ENCODE measurements at places on chromosomes 5 and 9.

DNA sequence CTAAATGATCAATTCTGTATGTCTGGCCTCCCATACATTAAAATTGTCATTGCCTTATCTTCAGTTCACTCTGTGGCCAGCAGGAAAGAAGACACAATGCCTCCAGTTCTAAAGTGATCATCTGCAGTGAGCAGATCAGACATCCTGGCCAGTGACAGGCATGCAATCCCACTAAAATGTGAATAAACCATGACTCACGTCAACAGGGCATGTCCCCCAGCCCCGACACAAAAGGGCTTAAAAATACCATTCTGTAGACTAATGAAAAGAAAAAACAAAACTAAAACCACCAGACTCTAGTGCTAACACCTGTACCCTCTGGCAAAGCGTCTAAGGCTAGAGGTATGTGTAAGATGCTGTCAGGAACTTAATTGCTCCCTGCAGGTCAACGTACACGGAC lies 38.5 kb downstream of the DDX31 start:
- no peak for DNase-seq

DNA sequence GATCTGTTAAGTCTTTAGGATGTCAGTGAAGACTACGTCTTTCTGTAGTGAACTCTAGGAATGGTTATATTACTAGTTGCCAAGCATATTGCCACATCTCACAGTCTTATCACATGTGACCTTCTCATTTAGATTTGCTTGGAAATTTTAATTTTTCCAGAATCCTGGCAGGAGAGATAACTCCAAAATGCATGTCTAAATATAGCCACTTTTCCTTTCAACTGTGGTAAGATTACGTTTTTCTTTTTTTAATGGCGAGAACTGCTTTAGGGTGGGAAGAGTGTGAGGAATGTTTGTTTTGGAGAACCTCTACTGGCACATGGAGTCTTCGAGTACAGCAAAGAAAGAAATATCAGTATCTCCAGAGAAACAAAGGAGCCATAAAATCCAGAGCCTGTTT lies 91.7 kb upstream of the ADAMTSL1 start:
- no peak for DNase-seq

- no peak for DNase-seq
Measured at GRCh38 chr5:73899055-73899454, 273.1 kb downstream of the ARHGEF28 start.

- DNase-seq: no peak
Measured at GRCh38 chr9:80223897-80224296, 652.1 kb downstream of the TLE4 start.

DNA sequence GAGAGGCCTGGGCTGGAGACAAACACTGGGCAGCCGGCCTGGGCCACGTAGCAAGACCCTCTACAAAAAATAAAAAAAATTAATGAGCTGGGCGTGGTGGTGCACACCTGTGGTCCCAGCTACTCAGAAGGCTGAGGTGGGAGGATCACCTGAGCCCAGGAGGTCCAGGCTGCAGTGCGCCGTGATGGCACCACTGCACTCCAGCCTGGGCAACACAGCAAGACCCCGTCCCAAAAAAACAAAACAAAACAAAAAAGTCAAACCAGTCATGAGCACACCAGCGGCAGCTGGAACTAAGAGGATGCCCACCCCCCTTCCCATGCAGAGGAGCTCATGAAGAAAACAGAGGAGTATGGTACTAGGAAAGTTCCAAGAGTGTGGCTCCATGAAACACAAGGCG lies 2.2 kb upstream of the UBAC1 start:
- DNase-seq: no peak

DNA sequence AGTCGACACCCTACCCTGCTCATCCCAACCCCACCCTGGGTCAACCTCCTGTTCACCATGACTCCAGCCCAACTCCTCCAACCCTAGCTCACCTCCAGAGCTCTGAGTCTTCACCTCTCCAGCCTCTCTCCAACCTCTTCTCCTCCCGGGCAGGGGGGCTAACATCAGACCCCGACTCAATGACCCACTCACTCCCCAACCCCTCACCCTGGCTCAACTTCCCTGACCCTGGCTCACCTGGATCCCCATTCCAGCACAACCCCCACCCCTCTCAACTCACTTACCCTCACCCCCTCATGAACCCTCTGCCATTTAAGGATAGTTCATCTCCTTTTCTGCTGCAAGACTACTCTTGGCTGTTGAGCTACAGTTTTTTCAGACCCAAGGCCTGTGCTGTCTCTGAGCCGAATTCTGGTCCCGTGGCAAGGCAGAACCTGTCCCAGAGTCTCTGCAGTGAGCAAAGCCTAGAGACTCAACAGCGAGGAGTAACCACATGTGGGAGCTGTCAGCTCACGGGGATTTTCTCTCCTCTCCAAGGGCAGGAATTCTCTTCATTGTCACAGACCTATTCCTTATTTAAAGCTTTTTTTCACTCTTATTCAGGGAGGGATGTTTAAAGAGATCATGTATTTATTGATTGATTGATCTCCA lies 29.8 kb downstream of the ANKRD33B start:
- no peak for DNase-seq

- DNase-seq: no peak
Measured at GRCh38 chr5:115898656-115899055, 56.9 kb downstream of the AP3S1 start.

DNA sequence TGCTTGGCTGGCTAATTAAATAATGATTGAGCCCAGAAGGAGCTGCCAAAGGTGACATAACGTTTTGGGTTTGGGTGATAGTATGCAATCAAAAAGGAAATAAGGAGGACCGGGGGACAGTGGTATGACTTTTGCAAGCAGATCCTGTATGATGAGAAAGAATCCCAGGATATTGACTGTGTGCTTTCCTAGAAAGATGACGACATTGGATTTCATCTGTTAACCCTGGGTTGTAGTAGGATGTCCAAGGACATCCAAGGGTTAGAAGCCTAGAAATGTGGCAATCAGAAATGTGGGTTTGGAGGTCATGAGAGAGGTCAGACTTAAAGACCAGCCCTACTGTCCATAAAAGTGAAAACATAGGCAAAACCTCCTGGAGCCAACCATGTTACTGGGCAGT lies 50.3 kb upstream of the HMHB1 start:
- DNase-seq: no peak

DNA sequence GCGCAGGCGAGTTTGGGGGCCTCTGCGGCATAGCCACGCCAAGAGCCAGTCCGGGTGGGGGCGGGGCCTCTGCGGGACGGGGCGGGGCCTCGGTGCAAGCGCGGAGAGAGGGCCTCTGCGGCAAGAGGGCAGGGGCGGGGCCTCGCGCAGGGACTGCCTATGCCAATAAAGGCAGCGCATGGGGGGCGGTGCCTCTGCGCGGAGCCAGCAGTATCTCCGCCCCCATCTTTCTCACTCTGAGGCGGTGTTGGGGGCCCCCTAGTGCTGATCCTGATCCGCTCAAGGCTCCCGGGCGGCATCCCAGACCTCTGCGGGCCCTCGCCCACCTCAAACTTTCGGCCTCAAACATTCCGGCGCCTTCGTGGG lies 9.2 kb upstream of the GPRIN1 start:
- DNase-seq: peak; percentile 31

DNA sequence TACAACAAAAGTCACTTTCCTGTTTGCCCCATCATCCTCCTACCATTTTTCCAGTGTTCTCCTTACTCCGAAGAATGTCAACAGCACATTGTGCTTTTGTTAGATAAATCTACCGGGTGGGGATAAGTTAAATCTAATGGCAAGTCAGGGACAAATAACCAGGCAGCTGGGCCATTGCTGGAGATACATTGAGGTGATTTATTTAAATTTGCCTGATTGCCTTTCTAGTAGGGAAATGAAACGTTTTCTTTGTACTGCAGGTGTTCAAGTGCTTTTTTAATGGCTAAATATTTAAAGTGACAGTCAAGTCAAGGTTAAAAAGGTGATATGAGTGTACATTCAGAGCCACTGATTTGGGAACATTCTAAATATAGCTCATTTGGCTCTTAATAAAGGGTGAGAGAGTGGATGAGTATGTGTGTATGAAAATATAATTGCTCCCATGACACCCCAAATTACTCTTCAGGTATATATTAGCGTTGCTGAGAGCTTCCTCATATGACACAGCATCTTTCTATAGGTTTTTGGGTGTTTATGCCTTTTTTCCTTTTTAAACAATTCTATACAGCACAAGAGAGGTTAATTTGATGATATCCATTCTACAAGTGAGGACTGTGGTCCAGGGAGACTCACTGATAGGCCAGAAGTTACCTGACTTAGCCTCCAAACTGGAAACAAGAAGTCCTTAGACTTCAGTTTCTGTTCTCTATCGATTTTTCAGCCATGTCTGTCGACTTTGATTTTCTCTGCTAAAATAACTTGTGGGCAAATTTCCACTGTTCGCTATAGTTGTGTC lies 51.9 kb downstream of the DMRT2 start:
- no peak for DNase-seq

- DNase-seq: no peak
Measured at GRCh38 chr9:76603931-76604570, 145.1 kb downstream of the GCNT1 start.

GRCh38 chr9:69097064-69097463 lies 61.5 kb downstream of the FXN start:
- DNase-seq: peak; percentile 80

GRCh38 chr5:58503390-58504046 lies 12.3 kb downstream of the GAPT start:
- DNase-seq: no peak

GRCh38 chr9:36858805-36859375 lies 175.2 kb downstream of the PAX5 start:
- DNase-seq: no peak
